ENCODE measurements at places on chromosomes 1 and 21.

DNA sequence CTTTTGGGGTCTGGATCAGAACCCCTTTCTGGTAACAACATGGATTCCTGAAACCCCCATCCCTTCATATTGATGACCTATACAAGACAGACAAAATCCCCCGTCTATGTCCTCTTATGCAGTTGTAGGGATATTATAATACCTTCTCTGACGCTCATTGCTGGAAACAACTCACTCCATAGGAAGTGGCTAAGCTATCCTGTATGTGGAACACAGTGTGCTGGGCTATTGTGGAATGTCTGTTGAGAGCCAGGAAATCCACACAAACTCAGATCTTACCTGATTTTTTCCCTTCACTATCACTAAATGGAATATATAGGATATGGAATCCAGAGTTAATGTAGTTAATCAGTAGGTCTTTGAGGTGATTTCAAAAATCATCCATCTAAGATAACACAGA is 17.7 kb upstream of the PIK3R3 start:
- no peak for DNase-seq

DNA sequence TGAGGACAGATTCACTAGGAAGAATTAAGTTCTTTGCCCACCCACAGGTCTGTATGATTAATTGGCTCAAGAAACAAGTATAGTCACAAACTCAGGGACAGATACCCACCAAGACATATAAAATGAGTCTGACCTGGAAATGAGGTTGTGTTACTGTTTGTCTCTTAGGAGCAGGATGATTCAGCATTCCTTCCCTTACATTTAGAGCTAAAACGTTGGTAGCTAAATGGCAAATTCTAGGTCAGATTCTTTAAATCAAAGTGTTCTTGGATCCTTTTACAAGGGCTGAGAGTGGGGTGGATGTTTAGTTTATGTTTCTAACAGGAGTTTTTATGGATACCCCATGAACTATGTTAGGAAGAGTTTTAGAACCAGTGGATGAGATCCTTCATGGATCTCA is 4.7 kb downstream of the RIMKLA start:
- no peak for DNase-seq

DNA sequence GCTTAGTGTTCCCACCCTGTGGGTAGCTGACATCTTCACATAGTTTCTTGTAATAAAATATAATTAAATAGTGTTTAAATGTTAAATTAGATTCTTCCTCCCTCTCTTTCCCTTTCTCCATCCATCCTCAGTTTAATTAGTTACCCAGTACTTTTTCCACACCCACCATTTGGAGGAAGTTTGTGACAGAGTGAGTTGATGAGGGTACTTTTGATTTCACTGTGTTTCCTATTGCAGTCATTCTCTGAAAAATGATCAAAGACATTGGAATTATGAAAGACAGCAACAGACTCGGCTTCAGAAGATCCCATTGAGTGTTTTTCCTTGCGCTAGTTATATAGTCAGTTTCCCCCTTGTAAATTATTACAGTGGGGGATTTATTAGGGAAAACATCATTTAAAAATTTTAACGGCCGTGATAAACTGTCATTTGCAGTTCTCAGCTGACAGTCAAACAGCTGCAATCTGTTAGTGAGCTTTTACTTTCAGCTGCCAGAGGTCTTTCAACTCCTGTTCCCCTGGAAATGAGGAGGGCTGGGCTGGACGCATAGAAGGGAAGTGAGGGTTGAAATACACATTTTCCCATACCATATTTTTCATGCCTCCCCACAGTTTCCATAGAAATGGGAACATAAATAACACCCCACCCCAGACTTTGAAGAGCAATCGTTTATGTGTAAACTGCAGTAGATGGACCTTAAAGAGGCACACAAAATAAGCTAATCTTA is 61.3 kb upstream of the CACYBP start:
- DNase-seq, result no peak

DNA sequence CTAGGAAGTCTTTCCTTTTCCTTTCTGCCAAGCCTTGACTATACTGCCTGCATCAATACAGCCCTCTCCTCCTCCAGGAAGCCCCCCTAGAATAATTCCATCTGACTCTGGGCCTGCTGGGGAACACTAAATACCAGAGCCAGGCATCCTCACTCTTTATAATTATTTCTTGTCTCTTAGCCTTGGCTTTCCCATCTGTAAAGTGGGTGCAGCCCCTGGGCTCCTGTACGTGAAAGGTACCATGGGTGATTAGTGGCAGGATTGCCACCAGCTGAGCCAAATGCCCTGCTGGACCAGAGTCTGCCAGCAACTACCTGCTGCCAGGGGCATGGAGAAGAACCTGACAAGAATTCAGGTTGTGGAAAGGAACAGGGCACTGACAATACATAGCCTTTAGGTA is 58.7 kb downstream of the LGR6 start:
- no peak for DNase-seq

GRCh38 chr1:185663771-185664296 is 70.4 kb upstream of the HMCN1 start:
- DNase-seq, result no peak
